Stimulated activated CD4-positive, alpha-beta T cell treated with anti-CD3 and anti-CD28 coated beads, Interleukin-15, amount 100 ng/mL, for 24 hours (primary cell): ENCODE measurements at places on chromosomes 11 and 22.

- no peak for DNase-seq
Observed at GRCh38 chr22:28521451-28521850, 158.2 kb downstream of the TTC28 start.

- DNase-seq: peak; percentile 73
Observed at GRCh38 chr22:50270666-50271394, 650 bp upstream of the MAPK11 start.

GRCh38 chr11:75565221-75565814 lies 3.3 kb downstream of the SERPINH1 start:
- DNase-seq: no peak

- no peak for DNase-seq
Observed at GRCh38 chr11:958101-958500, 32.4 kb downstream of the AP2A2 start.

GRCh38 chr11:78030429-78031325 lies 7.6 kb upstream of the KCTD14 start:
- DNase-seq: no peak

GRCh38 chr11:1927026-1927847 lies 7.7 kb downstream of the TNNT3 start:
- DNase-seq: no peak

DNA sequence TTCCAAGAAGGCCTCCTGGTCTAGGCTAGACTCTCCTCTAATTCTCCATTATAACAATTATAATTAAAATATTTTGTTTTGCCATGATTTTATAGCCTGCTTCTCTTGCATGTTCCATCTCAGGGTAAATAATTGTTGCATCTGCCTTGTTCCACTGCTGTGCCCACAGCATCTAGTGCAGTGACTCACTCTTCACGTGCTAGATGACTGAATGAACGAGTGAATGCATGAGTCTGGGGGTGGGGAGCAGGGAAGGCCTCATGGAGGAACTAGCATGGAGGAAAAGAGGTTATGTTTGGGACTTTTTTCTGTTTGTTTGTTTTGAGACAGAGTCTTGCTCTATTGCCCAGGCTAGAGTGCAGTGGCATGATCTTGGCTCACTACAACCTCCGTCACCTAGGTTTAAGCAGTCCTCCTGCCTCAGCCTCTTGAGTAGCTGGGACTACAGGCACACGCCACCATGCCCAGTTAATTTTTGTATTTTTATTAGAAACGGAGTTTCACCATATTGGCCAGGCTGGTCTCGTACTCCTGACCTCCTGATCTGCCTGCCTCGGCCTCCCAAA lies 5.2 kb upstream of the OAF start:
- no peak for DNase-seq

DNA sequence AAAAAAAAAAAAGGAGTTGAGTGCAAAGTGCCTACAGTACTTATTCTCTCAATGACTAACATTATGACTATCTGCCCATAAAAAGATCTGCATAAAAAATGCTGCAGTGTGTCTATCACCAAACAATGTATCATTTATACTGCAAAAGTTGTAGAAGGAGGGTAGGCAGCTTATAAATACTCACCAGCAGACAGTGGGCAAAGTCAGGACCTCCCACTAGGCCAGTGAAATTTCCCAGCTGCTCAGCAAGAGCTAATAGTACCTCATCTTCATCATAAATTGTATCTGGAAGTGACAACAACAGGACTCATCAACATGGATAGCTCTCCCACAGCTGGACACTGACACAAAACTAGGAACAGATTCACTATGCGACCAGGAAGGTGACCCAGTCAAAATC lies 1.6 kb downstream of the PPP2R1B start:
- no peak for DNase-seq

GRCh38 chr11:37504921-37505320 lies 906.9 kb upstream of the RAG2 start:
- DNase-seq: no peak

- DNase-seq: no peak
Observed at GRCh38 chr11:90178751-90179150, 44.1 kb downstream of the CHORDC1 start.

GRCh38 chr22:39259666-39260065 lies 14.9 kb upstream of the PDGFB start:
- DNase-seq: no peak

DNA sequence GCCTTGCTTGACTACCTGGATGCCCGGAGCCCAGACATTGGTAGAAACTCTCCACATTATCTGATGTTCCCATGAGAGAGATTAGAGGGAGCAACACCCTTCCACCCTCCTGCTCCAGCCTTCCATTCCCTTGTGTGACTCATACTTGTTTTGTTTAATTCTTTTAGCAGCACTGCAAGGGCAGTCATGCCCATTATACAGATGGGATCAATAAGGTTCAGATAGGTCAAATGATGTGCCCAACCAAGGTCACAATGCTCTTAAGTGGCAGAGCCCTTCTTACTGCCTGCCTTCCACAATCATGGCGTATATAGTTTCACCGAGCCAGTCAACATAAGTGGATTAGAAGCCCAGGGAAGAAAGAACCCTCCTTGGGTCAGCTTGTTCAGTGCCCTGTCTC lies 6.6 kb upstream of the CCDC134 start:
- DNase-seq: no peak

- DNase-seq: no peak
Observed at GRCh38 chr11:115409116-115409670, 95.0 kb downstream of the CADM1 start.

DNA sequence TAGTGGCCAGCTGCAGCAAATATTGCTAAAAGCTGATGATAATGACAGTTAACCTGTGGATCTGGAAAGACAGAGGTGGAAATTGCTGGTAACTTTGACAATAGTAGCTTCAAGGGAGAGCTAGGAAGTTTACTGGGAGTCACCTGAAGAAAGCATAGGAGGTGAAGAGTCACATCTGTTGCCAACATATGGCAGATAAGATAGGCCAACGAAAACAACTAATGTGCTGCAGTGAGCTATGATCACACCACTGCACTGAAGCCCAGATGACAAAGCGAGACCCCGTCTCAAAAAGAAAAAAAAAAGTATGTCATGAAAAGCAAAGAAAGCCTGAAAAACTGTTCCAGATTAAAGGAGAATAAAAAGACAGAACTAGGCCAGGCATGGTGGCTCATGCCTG lies 4.3 kb upstream of the PRDM10 start:
- no peak for DNase-seq

GRCh38 chr22:42925598-42925997 lies 68.5 kb upstream of the ARFGAP3 start:
- DNase-seq: no peak

GRCh38 chr22:31176923-31177322 lies 16.9 kb downstream of the RNF185 start:
- DNase-seq: no peak
